ENCODE measurements at places on chromosomes 1 and 21.

DNA sequence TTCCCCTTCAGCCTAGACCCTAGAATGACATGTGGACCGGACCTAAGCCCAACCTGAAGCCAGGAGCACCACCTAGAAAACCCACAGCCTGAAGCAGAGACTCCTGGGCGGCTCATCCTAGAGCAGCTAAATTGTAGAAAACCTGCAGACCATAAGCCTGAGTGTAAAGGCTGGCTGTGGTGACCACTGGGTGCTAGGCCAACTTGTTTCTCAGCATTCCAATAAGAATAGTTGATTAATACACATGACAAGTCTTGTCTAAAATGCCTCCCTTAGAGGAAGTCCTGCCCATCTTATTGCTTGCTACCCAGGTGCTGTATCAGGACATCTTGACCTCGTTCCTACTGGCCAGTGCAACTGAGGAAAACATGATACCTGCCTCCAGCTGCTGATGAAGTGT is 23.3 kb upstream of the CASQ2 start:
- DNase-seq, result no peak

DNA sequence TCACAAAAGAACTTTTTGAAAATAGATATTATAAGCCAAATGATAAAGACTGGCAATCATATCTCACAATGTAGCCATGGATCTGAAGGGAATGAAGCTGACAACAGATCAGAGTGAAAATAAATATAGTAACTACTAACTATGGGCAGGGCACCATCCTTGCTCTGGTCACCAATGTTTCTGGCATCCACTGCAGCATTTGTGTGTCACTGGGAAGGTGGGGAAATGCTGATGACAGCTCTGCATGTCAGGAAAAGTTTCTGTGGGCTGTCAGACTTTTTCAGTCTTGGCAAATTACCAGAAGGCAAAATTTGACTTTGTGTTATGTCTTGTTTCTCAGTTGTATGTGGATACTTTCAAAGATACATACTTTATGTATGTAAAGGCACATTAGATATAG is 195.6 kb downstream of the ZNF326 start:
- DNase-seq, result no peak

DNA sequence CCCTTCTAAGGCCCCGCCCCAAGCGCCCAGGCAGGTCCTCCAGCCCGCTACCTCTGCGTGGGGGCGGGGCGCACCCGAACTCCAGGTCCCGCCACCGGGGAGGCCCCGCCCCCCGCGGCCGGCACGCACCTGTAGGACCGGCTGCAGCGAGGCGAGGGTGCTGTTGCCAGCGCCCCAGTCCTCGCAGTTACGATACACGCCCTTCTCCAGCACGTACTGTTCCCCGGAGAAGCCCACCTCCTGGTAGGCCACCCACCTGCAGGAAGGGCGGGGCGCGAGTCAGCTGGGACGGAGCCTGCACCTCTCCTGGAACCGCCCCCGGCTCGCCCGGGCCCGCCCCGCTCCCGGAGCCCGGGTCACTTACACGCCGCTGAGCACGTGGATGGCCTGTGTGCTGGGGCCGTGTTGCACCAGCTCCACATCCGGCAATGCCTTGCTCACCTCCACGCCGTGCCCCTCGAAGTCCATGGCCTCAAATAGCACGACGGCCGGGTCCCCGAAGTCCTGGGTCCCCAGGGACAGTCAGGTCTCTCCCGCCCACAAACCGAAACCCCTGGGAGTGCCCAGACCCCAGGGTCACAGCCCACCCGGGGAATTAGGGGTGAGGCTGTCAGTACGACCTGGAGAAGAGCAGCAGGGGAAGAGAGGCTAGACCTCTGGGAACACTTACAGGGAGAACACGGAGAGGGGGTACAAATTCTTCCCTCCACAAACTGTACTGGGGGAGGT is 17.3 kb downstream of the CRYBG2 start:
- DNase-seq, result peak; percentile 64

DNA sequence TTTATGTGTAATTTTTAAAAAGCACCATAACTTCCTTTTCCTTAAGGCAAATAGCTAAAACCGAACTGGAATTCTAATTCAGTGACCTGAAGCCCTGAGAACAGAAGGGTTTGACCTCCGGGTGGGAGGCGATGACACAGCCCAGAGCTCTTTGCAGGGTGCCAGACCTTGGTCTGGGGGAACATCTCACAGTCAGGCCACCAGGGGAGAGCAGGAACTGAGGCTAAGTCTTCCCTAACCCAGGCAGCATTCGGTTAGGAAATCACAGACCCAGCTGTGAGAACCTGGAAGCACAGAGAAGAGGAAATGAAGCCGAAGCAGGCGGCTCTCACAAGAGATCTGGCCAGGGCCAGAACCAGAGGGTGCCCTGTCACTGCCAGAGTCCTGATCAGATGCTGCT is 444.8 kb downstream of the TTLL7 start:
- no peak for DNase-seq

GRCh38 chr1:115373305-115373704 is 35.3 kb upstream of the NGF start:
- peak; percentile 93 for DNase-seq

DNA sequence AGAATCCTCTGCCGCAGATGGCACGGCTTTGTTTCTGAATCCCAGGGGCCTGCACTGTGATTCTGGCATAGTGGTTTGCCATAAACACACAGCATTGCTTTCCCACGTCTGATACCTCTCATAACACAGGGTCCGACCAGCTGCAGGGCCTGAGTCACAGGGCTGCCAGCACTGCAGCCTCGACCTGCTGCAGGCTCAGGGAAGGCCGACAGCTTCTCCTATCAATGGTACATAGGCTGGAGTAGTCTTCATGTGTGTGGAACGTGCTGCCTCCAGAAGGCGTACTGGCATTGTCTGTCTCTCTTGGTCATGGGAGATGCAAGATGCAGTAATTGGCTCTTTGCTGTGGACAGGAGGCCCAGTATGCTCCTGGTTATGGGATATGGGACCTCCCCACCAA is 53.5 kb upstream of the PDE9A start:
- no peak for DNase-seq

DNA sequence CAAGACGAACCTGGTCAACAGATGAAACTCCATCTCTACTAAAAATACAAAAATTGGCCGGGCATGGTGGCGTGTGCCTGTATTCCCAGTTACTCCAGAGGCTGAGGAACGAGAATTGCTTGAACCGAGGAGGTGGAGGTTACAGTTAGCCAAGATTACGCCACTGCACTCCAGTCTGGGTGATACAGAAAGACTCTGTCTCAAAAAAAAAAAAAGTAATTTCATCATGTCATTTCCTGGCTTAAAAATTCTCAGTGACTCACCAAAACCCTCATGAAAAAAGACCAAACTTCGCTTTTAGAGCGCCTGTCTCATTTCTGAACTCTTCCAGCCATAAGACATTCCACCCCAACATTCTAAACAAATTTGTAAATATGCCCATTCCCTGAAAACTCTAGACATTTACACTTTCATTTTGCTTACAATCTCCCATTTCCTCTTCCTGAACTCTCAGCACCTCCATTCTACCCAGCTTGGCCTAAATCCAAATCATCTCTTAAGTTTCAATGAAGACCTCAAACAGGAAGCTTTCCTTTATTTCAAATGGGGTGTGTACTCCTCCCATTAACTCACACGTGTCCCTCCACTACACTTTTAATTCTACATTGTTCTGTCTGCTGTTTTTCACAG is 50.5 kb upstream of the PRRC2C start:
- no peak for DNase-seq

DNA sequence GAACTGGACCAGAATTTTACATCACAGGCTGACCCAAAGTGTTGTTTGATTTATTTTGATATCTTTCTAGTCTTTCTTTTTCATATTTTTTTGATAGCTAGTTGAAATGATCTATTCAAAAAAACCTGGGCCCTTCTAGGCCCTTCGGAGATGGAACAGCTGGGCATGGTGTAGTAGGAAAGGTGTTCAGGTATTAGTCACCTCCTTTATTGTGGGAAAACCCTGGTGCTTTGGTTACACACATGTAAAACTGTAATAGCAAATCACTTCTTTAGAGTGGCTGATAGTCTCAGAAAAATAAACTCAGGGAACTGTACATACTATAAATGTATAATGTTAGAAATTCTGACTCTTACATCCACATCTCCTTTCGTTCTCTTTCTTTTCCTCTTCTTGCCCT is 234.5 kb downstream of the PLA2G4A start:
- no peak for DNase-seq

DNA sequence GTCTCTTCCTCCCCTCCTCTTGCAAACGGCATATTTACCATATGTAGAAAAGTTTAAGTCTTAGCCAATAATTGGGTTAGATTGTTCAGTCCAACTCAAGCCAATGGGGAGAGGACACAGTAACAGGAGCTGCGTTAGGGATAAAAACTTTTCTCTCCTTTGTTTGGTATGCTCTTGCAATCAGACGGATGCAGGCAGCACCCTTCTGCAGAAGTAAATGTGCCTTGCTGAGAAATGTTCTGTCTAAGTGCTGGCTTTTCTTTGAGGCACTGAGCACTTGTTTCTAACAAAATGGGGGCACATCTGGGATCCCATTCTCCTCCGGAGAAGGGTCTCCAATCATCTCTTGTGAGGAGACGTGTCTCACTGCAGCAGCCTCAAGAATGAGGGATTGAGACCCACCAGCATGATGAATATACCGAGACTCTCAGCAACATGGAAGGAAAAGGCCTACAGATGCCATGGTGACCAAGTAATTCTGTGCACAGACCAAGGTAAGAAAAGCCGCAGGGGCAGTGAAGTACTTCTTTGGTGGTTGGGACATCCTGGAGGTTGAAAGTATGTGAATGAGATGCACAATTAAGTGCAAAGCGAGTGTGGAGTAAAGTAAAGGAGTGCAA is 20.7 kb upstream of the GNG4 start:
- DNase-seq, result no peak

DNA sequence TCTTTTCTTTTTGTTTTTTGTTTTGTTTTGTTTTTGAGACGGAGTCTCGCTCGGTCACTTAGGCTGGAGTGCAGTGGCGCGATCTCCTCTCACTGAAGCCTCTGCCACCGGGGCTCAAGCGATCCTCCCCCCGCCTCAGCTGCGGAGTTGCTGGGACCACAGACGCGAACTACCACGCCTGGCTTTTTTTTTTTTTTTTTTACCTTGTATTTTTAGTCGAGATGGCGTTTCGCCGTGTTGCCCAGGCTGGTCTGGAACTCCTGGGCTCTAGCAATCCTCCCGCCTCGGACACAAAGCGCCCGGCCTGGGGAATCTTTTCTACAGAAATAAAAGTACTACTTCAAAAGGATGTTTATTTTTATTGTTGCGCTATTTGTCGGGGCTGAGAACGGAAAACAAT is 1.1 kb upstream of the SETDB1 start:
- no peak for DNase-seq

DNA sequence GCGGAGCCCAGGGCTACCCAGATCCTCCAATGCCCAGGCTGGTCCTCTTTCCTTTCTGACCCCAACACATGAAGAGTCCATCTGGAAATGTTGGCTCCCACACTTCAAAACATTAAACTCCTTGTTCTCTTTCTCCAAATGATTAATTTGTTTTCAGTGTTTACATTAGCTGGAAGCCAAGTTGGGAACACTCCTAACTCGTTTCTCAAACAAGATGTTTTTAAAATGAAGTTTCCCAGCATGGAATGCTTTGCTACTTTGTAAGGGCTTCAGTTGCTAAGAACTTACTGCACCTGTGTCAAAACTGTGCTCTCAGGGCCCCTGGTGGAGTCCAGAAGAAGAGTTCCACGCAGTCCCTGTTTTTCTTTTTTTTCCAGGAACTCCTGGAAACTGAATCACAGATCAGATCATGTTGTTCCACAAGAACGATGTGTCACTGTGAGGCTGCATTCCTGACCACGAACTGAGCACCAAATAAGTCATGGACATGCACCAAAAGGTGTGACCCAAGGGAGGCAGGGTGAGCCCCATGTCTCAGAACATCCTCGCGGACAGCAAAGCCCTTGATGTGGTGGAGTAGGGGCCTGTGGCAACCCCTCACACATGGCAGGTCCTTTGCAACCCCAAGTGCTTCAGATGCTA is 257.3 kb downstream of the KCNJ6 start:
- DNase-seq, result no peak

- DNase-seq, result no peak
Observed at GRCh38 chr1:58964880-58965279, 181.0 kb upstream of the JUN start.

- no peak for DNase-seq
Observed at GRCh38 chr1:37157634-37158033, 123.3 kb upstream of the GRIK3 start.

DNA sequence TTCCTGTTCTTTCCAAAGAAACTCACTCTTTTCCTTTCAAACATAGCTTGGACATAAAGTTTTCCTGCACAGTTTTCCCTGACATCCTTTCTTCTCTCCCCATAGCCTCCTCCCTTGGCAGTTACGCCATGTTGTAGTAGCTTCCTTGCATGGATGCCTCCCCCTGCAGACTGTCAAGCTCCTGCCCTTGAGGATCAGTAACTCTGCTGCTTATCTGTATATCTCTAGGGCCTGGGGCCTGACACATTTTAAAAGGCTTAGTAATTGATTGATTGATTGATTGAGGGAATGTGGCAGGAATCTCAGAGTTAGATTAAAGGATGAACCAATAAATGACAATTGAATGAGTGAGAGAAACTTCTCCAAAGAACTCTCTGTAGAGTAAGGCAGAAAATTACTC is 143.7 kb downstream of the NEK7 start:
- no peak for DNase-seq

- peak; percentile 89 for DNase-seq
Observed at GRCh38 chr1:178126741-178127185, 32.9 kb downstream of the RASAL2 start.

DNA sequence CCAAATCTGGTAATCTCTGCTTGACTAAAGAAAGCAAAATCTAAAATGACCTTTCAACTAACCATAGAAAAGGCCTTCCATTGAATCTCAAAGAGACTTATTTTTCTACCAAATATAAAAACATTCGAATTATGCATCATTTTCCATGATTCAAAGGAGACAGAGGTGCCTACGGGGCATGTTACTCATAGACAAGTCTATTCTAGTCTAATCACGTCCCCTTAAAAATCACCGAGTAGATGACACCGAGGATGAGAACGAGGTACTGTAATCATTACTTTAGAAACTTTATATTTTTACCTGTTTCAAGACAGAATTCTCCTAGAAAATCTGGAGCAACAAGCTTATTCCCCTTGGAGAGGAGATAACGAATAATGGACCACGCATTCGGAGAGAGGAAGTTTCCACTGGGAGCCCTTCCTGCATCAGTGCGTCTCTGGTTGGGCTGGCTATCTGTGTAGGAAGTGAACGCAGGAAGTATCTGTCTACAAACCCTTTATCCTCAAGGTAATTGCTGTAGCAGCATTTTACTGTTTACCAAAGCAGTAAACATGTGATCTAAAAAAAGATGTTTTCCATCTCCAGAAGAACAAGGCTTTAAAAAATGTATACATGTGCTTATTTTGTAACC is 9.5 kb downstream of the ERG start:
- DNase-seq, result no peak

GRCh38 chr1:241593186-241593585 is 47.0 kb downstream of the CHML start:
- no peak for DNase-seq

DNA sequence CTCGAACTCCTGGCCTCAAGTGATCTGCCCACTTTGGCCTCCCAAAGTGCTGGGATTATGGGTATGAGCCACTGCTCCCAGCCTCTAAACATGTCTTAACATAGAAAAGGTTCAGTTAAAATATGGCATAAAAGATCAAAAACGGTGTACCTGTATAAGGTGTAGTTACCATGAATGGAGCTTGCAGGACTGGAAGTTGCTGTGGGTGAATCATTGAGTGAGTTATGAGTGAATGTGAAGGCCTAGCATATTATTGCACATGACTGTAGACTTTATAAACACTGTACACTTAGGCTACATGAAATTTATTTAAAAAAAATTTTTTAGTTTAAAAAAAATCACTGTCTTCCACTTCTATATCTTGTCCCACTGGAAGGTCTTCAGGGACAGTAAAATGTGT is 15.7 kb downstream of the ABCD3 start:
- no peak for DNase-seq

Measured in SK-MEL-5 (cell line).